ENCODE measurements at places on chromosomes 5 and 9.

DNA sequence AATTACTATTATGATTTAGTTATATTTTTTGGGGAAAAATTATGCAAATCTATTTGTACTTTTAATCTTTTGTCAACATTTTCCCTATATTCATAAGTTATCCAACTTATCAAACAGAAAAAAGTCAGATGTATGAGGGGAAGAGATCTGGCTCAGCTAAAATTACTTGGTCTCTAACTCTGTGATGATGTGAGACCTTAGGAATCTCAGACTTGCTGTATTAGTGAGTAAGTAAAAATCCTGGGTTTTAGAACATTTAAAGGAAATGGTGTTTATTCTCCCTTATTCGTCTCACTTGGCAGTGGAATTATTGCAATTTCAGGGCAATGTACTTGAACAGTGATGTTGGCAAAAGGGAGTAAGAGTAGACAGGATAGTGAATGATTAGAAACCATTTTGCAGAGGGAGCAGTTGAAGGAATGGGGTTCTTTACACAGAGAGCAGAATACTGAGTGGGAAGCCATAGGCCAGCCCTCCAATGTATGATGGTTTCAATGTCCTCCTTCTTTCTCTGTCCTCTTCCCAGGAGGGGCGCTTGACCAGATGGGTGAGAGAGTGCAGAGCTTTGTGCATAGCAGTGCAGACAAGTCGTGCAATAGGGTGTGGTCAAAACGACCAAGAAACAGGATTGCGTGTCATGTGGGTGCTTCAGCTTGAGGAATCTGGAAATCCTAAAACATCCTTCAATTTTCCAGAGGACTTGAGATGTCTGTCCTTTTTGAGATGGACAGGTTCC, 91.7 kb downstream of the TENT4A start:
- DNase-seq: no peak

DNA sequence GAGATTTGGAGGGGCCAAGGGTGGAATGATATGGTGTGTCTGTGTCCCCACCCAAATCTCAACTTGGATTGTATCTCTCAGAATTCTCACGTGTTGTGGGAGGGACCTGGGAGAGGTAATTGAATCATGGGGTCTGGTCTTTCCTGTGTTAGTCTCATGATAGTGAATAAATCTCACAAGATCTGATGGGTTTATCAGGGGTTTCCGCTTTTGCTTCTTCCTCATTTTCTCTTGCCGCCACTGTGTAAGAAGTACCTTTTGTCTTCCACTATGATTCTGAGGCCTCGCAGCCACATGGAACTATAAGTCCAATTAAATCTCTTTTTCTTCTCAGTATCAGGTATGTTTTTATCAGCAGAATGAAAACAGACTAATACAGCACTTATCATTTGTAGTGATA, 29.5 kb upstream of the SPIN1 start:
- DNase-seq: no peak

- peak; percentile 79 for DNase-seq
Measured at GRCh38 chr5:94849821-94850736, 231.6 kb downstream of the SLF1 start.

- no peak for DNase-seq
Measured at GRCh38 chr5:172104021-172104420, 84.0 kb downstream of the STK10 start.

- DNase-seq: no peak
Measured at GRCh38 chr9:134942788-134943184, 25.1 kb upstream of the FCN1 start.

- no peak for DNase-seq
Measured at GRCh38 chr5:113373426-113373825, 61.4 kb downstream of the TSSK1B start.

- no peak for DNase-seq
Measured at GRCh38 chr5:152987131-152987530, 503.3 kb upstream of the GRIA1 start.

DNA sequence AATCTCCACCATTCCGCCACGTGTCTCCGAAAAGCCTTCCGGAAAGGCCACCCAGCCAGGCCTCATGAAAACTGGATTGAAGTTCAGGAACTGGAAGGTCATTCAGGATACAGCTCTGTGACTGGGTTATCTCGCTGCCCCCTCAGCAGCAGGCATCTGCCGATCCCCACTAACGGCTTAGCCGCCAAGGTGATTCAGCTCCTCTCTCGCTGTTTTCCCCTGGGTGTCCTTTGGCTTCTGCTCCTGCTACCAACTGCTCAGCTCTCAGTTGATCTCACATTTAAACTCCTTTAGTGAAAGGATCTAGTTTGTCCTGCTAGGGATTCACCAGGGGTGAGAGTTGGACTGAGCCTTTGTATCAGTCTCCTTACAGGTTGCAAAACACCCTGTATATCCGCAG, 2.2 kb upstream of the GDNF start:
- no peak for DNase-seq
